ENCODE measurements at places on chromosomes 12 and 14.
A peak's percentile ranks its signal among the peaks of the same experiment; 100 is the strongest.

DNA sequence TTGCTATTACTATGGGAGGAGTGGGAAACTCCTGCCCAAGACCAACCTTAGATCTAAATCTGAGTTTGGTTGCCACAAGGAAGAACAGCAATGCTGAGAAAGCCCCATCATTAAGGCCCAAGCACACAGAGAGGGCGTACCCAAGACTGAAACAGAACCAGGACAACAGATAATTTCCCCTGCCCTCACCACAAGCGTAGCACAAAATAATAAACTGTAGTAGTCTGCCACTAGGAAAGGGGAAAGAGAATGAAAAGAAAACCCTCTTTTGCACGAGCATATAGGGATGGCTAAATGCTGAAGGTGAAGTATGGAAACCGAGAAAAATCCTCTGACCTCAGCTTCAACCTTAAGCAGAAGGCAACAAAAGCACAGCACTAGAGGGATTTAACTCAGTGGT is 76.5 kb upstream of the DHRS4 start:
- no peak for DNase-seq

DNA sequence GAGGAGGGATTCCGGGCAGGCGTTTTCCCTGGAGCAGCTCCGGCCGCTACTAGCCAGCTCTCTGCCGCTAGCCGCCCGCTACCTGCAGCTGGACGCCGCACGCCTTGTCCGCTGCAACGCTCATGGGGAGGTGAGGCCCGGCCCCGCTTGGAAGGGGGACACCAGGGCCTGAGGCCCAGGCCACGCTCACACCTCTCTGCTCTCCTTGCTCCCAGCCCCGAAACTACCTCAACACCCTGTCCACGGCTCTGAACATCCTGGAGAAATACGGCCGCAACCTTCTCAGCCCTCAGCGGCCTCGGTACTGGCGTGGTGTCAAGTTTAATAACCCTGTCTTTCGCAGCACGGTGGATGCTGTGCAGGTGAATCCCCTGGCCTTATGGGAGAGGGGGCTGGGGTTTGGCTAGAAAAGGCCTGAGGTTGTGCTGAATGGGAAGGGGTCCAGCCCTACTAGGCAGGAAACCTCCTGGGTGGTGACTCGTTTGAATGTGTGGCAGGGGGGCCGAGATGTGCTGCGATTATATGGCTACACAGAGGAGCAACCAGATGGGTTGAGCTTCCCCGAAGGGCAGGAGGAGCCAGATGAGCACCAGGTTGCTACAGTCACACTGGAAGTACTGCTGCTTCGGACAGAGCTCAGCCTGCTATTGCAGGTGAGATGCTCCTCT is 597 bp downstream of the RNF31 start:
- no peak for DNase-seq

DNA sequence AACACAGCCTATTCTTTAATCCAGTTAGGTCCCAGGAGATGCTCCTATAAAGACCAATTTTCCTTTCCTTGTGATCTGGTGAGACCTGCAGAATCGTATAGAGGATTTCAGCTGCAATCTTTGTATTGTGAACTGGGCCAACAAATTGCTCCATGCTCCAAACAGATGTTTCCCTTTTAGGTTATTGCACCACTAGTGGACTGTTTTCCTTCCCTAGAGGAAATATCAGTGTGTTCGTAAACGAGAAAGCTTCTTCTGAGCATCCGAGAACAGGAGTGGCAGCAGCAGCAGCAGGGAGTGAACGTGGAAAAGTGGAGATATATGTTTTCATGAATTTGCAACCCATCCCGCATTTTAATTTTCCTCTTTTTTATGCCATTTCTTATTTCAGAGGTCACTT is 344.1 kb upstream of the PDE3A start:
- DNase-seq: no peak

DNA sequence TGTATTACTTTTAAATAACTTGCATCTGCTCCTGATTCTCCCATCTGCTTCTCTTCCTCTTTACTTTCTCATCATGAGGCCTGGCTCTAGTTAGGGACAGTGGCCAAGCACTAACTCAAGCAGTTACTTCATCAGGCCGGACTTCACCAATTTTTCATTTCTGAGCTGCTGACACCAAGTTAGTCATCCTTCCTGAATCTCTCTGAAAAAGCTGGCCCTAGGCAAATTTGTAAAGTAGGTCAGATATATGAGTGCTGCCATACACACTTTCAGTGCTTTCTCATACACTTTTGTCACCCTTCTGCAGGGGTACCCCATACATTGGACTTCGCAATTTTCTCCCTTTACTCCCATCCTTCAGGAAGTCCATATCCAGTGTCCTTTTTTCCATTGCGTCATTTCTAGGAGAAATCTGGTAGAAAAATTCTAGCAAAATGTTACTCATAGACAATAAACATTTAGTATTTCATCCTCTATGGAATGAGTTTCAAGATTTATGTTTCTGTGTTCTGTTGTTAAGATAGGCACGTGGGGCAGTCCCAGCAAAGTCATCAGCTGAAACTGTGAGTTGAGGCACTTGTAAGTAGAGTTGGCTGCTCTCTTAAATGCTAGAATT is 276.8 kb upstream of the TMPO start:
- no peak for DNase-seq

- DNase-seq: peak; percentile 54
Observed at GRCh38 chr12:26651566-26652188, 181.3 kb downstream of the ITPR2 start.

DNA sequence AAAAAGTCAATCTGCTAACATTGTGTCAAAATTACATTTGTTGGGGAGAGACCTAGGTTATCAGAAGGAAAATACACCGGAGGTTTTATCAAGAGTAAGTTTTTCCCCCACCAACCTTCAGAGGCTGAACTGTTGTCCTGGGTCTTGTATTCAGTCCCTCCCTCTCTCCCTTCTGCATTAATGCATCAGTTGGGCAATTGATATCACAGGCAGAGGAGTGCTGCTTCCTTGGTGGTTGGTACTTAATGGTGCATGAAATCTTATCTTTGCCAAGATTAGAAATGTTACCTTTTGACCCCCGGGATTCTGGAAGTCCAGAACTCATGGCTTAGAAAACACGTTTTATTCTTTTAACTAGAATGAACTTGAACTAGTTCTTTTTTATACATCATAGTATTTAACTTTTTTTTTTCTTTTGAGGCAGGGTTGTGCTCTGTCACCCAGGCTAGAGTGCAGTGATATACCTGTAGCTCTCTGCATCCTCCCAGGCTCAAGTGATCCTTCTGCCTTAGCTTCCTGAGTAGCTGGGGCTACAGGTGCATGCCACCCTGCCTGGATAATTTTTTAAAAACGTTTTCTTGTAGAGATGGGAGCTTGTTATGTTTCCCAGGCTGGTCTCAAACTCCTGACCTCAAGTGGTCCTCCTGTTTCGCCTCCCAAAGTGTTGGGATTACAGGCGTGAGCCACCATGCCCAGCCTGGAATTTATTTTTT is 4.9 kb downstream of the PCBP2 start:
- DNase-seq: no peak

DNA sequence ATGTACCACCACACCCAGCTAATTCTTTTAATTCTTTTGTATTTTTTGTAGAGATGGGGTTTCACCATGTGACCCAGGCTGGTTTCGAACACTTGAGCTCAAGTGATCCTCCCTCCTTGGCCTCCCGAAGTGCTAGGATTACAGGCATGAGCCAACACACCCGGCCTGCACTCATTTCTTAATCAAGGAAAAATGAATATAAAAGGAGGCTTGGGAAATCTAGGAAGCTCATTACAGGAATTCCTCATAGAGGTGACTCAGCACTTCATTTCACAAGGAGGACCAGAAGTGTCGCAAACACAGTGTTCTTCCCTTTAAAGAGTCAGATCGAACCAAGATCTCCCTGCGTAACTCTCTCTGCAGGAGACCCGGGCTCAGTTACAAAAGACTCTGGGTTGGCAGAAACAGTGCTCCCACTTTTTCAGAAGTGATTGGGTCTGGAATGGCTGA is 30.3 kb downstream of the NFKBIA start:
- no peak for DNase-seq

DNA sequence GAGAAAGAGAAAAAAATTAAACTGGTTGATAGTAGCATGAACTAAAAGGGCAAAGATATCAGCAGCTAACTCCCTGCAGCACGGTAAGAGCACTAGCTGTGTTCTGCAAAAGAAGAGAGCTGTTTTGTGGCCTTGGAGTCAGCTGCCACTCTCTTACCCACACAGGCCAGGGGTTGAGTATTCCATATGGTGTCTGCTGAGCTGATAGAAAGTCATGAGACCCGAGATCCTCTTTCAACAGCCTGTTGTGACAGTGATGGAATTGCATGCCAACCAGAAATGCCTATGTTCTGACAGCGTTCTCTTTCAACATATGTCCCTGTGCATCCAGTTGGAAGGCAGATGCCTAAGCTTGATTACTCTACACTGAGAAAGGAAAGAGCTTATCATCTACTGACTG is 39.9 kb downstream of the TMTC1 start:
- DNase-seq: peak; percentile 51

- no peak for DNase-seq
Observed at GRCh38 chr12:11764837-11765236, 115.4 kb downstream of the ETV6 start.

DNA sequence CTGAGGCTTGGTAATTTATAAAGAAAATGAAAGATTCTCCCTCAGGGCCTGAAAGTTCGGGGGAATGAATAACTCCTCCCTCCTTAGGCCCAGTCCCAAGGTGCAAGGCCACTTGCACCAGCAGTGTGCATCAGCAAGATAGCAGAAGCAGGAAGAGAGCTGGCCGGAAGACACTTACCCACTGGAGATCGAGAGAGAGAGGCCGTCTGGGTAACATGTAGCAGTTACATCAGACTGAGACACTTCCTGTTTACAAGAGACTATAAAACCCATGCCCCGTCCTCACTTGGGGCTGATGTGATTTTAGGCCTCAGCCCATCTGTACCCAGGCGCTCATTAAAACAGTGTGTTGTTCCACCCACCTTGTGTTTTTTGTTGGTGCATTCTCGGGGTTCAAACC is 85.2 kb downstream of the TMTC3 start:
- no peak for DNase-seq

DNA sequence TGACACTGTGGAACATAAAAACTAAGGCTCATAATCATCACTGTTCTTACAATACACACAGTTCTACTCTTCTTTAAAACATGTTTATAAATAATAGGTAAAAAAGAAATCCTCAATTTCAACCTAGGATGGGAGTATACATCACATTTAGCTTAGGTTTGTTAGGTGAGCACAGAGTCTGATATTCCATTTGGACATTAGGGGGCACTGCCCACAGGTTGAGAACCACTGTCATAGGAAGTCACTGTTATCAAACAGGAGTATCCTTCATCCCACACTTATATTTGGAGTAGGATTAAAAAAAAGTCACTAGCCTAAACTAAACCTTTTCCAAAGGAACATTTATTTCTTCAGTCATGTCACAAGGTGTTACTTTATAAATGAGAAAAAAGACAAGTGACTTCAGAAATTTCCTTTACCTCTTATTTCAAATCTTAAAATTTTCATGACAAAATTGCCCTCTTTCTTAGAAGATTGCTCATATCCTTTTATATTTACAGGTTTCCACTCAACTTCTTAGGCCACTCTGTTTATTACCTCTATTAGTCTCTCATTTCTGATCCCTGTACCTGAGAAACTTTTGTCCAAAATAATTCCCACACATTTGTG is 240.6 kb downstream of the CPNE8 start:
- DNase-seq: no peak

DNA sequence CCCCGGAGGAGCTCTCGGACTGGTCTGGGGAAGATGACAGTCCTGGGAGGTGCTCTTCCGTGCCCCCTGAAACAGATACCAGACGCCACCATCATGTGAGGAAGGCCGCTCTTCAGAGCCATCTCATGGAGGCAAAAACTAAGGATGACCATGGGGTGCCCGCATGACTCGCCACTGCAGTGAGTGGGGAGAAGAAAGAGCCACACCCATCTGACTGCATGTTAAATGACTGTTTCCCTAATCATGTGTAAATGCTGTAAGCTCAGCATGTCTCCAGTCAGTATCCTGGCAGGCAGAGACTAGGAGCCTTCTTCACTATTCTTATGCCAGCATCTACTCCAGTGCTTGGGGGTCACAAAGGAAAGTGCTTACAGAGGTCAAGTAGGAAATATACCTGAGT is 4.0 kb downstream of the STON2 start:
- DNase-seq: no peak

- peak; percentile 82 for DNase-seq
Observed at GRCh38 chr12:109461846-109462756, 15.0 kb downstream of the KCTD10 start.

DNA sequence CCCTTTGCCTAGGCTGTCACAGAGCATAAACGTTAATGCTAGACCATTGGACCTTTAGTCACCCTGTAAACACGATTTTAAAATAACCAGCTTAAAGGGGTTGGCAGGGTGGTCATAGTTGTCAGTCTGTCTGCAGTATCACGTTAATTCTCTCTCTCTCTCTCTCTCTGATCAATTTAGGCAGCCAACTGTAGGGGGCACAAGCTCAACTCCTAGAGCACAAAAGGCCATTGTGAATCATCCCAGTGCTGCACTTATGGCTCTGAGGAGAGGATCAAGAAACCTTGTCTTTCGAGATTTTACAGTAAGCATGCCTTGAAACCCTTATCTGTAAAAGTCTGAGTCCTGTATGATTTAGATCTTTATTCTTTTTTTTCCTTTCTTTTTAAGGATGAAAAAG is 97.1 kb downstream of the SCAF11 start:
- DNase-seq: no peak

GRCh38 chr12:120847814-120848213 is 56.3 kb downstream of the SPPL3 start:
- DNase-seq: no peak

GRCh38 chr12:41212625-41213024 is 24.5 kb downstream of the PDZRN4 start:
- no peak for DNase-seq
